GF-D8 (cell line): ENCODE measurements at places on chromosomes 3 and 15.

DNA sequence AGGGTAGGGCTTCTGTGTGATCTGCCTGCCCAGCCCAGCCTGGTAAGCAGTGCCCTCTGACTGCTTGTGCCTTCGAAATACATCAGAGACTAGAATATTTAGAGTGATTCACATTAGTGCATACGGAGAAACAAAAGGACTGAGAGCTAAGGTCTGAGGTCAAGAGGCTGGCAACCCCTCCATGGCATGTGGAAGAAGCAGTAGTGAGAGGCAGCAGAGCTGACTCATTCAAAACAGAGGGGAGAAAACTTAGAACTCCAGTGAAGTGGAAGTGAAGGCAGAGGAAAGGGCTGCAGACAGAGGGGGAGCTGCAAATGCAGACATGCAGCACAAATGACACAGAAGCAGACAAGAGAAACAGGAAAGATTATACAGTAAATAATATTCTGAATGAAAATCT lies 61.6 kb downstream of the ULK4 start:
- DNase-seq: no peak

GRCh38 chr15:60110909-60111308 lies 106.8 kb downstream of the FOXB1 start:
- no peak for DNase-seq

DNA sequence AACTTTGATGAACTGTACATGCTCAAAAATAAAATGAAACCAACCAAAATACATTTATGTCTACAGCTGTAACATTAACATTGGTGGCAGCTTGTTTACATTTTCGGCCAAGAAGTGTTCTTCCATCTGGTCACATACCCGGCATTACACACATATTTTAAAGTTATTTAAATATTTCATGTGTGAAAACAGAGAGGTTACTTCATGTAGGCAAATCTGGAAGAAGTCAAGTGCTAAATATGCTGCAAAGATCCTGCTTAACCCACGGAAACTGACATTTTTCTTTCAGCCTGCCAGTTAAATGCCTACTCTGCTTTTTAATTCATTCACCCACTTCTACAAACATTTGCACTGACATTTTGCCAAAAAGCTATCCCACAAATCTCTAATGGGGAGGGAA lies 69.7 kb downstream of the MB21D2 start:
- no peak for DNase-seq

DNA sequence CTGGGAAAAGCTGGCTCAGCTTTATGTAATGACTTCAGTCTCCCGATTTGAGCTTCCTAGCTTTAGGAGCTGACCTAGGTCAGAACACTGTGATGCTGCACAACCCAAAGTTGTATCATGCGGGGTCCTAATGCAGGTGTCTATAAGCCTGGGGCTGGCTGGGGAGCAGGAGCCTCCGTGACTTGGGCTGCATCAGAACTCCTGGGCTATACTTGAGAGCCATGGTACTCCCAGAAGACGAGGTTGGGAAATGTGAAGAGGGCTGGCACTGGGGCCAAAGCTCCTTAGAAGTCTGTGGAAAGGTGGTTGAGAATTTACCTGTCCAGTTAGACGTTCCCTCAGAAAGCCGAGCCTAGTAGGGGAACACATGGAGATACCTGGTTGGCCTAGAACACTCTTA lies 57.0 kb downstream of the BSN start:
- no peak for DNase-seq

- DNase-seq: no peak
These were observed 407.3 kb upstream of the CBLB start for GRCh38 chr3:106276151-106276550.

- DNase-seq: no peak
These were observed 5.1 kb downstream of the LSAMP start for GRCh38 chr3:116440196-116440595.

DNA sequence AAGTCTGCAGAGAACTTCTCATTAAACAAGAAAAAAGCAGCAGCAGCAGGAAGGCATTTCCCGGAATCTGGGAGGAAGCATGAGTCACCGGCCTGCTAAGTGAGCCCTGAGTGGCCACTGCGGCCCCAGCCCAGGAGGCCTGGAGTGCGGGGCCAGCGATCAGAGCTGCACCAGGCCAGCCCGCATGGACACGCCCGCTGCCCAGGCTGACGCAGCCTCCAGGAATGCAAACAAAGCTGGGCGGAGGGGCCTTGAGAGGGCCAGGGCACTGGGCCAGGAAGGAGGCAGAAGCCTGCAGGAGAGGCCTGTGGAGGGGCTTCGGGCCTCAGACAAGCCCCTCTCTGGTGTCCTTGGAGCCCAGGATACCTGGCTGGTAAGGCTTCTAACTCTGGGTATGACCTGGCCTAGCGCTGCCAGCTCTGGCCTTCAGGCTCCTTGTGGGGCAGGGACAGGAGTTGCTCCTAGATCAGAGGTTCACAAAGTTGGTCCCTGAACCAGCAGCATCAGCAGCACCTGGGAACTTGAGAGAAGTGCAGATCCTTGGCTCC lies 101.2 kb downstream of the SMAD6 start:
- no peak for DNase-seq

GRCh38 chr3:135412475-135412874 lies 553.1 kb upstream of the PPP2R3A start:
- DNase-seq: no peak

- no peak for DNase-seq
These were observed 16.4 kb downstream of the FSD2 start for GRCh38 chr15:82789491-82789890.

DNA sequence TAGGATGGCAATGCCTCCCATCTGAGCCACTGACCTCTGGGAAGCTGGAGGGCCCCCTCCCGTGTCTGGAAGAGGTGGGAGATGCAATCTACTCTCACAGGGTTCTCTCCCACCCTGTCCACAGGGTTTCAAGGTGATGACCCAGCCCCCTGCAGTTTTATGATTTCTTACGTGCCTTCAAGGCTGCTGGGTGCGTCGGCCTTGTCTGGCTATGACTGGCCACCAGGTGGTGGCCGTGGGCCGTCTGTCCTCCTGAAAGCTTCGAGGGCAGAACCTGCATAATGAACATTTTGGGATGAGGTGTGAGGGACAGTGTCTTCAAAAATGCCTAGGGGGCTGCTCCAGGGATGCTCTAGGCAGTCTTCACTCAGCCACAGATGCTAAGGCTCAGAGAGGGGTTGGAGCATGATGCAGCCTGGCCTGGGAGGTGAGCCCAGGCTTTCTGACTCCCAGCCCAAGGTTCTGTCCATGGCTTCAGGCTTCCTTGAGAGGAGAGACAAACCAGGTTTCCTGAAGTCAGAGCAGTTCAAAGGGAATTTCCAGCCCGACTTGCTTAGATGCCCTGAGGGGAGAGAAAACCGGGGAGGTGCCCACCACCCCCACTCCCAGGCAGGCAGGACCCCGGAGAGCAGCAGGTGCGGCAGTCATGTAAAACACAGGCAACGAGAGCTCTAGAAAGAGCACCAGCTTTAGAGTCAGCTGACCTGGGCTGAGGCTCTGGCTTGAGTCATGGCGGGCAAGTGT lies 18.7 kb downstream of the ISG20 start:
- DNase-seq: no peak

DNA sequence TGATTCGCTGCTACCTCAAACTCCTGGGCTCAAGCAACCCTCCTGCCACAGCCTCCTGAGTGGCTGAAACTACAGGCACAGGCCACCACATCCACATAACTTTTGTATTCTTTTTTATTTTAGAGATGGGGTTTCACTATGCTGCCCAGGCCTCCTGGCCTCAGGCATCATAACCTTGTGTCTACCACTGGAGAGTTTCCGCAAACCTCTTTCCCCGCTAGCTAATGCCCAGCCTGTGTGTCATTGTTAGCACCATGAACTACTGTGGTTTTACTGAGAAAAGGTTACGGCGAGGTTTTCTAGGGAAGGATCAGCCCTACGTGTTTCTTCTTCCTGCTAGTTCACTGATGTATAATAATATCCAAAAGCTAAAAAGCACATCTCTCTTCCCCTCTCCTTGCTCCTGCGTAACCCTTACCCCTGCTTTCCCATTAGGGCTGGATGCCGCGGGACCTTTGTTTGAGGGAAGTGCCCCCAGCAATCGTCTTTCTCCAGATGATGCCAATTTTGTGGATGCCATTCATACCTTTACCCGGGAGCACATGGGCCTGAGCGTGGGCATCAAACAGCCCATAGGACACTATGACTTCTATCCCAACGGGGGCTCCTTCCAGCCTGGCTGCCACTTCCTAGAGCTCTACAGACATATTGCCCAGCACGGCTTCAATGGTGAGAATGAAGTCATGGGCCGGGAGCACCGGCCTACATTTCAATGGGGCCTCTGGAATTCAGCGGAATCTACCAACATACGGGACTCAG lies 113.7 kb downstream of the LIPC start:
- peak; percentile 75 for DNase-seq

DNA sequence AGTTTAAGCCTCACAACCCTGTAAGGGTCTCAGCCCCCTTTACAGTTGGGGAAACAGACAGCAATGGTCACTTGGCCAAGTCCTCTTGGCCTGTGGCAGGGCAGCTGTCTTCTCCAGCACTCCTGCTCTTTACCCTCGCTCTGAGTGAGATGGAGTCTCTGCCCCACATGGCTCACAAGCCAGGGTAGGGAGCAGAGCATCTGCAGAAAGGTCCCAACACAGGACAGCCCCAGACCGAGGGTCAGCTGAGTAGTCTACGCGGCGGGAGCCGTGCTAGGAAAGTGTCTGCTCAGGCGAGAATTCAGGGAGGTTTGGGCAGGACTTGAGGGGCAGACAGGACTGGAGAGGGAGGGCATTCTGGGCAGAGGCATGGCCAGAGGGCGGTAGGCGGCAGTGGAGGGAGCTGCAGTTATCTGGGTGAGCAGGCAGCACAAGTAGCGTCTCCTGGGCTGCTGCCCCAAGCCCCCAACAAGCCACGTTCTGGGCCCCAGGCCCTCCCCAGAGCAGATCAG lies 18.3 kb upstream of the LAMP3 start:
- no peak for DNase-seq

DNA sequence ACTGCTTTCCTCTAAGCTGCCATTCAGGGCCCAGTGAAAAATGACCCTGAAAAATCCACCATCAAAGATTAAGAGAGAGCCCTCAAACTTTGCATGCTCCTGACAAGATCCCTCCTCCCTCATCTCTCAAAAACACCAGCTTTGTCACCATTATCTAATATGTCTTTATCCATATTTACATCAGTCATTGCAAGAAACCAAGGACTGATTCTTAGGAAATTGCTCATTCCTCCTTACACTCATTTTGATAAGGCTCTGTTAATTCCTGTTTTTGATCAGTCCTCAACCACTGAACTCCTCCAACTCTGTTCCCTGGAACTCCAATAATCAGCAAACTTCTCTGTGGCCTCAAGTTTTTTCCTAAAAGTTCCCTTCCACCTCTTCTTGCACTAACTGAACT lies 51.8 kb downstream of the CD200 start:
- no peak for DNase-seq

DNA sequence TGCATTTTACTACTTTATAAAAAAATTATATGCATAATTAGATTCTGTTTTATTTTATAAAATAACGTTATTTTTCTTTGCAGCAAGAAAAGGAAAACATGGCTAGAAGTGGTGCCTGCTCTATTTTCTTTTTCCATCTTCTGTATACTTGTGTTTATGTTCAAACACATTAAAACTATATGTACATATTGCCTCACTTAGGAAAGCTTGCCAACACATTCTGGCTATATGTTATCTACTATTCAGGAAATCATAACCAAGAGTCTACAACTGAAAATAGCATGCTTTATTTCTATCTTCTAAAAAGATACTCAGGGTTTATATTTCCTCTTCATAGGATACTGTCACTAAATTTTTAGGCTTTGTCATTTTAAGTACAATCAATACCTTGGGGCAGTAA lies 90.2 kb upstream of the KCNMB2 start:
- no peak for DNase-seq

DNA sequence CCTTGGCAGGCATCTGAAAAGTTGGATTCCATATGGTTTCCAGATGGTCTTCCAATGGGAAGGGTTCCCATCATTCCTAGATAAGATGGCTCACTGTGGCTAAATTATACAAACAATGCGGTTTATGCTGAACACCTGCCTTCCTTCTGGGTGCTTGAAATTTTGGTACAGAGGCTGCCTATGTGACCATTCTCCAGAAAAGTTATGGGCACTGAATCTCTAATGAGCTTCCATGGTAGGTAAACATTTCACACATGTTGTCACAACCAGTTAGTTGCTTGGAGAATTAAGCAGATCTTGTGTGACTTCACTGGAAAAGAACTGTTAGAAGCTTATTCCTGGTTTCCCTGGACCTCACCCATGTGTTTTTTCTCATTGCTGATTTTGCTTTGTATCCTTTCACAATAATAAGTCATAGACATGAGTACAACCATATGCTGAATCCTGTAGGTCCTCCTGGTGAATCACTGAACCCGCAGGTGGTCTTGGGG lies 30.1 kb downstream of the PLOD2 start:
- no peak for DNase-seq

DNA sequence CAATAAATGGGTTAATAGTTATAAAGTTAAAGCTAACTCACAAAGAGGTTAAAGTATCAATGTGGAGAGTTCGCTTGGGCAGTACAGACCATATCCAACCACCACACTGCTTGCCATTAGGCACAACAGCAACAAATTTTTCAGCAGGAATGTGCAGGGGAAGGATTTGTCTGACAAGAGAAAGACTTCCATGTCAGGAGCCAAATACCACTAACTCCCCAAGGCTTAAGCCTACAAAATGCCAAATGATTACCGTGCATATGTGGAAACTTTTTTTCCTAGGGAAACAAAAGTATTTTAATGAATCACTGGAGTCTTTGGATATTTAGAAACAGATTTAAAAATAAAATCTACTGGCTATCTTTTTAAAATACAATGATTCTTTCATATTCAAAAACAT lies 8.1 kb downstream of the VGLL3 start:
- DNase-seq: no peak
